ENCODE measurements at places on chromosomes 2 and 18.

DNA sequence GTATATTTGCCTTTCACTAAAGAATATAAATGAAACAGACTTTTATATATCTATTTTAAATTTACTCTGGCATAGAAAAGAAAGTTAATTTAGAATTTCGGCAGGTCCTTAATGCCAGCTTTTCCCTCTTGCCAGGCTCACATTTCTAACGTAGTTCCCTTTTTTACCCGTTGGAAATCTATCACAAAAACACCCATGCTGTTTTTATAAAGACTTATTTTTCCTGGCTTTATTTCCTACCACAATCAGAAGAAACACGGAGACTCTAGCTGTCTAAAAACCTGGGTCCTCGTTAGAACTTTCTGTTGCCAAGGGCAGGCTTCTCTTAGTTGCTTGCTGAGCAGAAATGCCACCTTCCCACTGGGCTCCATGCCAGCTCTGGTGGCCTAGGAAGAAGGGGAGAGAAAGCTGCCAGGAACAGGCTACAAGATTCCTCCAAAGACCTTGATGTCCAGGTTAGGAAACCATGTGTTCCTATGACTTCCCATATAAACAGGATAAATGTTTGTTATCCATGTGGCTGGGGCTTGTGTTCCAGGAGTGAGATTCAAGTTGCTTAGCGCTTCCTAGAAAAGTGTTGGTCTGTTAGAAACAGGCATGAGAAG, 17.8 kb upstream of the TMEM18 start:
- no peak for DNase-seq

GRCh38 chr2:85935746-85936208, 47.0 kb upstream of the ST3GAL5 start:
- DNase-seq: peak; percentile 34

DNA sequence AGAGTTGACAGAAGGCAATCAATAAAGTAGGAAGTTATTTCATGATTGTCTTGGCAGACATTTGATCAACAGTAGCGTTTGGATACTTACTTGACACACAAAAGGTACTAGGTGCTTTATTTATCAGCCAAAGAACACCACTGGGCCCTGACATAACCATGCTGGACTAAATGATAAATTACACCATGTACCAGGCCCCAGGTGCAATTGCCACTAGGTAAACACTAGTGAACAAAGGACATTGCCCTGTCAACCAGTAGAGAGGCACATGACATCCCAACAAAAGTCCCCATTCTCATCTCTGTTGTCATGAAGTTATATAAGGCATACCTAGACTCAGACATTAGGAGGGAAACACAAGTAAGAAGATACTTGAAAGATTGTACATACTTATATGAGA, 747.2 kb downstream of the SATB2 start:
- no peak for DNase-seq

- no peak for DNase-seq
Measured at GRCh38 chr2:9102861-9103662, 99.6 kb upstream of the MBOAT2 start.

GRCh38 chr2:108898315-108899082, 90.5 kb downstream of the EDAR start:
- DNase-seq: no peak

DNA sequence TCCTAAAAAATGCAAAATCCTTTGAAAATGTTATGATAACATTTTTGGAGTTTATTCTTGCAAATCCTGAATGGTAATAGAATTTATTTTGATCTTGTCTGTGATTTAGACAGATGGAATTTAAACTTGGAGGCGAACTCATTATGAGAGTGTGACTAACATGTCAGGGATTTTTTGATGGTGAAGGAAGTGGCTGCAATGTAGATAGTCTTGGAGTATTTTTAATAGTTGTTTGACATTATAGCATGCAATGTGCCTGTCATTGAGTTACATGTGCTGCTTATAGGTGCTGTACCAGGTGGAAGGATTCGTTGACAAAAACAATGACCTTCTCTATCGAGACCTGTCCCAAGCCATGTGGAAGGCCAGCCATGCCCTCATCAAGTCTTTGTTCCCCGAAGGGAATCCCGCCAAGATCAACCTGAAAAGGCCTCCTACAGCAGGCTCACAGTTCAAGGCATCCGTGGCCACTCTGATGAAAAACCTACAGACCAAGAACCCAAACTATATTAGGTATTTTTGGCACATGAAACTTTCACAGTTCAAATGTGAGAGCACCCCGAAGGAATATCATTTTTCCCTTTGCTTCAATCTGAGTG, 141.8 kb downstream of the MYO1B start:
- DNase-seq: peak; percentile 59

GRCh38 chr2:24870891-24871705, 48.9 kb downstream of the ADCY3 start:
- DNase-seq: no peak

- no peak for DNase-seq
Measured at GRCh38 chr18:68234131-68234530, 480.8 kb downstream of the TMX3 start.

- DNase-seq: no peak
Measured at GRCh38 chr18:28995319-28995718, 818.4 kb upstream of the CDH2 start.

- no peak for DNase-seq
Measured at GRCh38 chr2:177478907-177479306, 86.3 kb downstream of the AGPS start.

GRCh38 chr2:8132351-8132831, 549.5 kb upstream of the ID2 start:
- DNase-seq: no peak

DNA sequence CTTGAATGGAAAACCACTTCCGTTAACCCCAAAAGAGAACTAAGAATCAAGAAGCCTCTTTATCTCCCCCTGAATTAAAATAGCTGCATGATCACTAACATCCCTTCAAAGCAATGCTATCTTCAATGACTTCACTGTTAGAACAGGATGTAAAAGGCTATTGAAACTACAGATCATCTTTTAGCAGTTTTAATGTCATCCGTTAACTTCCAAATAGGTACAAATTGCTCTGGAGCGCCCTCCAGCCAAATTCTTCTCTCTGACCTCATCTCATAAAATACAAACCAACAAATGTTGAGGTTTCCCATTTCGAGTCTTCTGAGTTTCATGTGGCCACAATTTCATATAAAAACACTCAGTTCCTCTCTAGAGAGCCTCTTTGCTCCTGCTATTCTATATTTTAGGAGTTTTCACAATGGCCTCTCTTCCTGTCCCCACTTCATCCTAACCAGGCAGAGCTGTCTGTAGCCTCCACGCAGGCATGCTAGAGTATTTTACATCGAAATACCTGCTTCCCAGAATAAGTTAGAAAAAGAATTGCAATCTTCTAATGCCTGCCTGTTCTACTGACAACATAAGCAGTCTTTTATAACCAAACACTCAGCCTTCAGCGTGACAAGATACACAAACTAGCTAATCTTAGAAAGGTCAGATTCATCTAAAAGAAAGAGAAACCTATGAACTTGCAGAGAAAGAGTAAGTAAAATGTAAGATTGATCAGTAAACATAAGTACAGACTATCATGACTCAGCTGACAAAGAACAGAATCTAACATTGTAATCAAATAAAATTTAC, 37.9 kb downstream of the B4GALT6 start:
- no peak for DNase-seq

All from HS-27A (cell line).